ENCODE measurements at places on chromosomes 3 and 15. TPM values are rescaled to one million over a fixed set of nuclear protein-coding genes. Genes with fewer than 3 reads are reported as not detected.

GP5 gene
- total RNA-seq = 0.14 TPM

NOX5 gene
- total RNA-seq = 0.09 TPM

PAK6 gene
- total RNA-seq = not detected

GOLGA6L7 gene
- total RNA-seq = not detected

KLHL40 gene
- total RNA-seq = not detected

ZNF80 gene
- total RNA-seq = not detected

RCN2 gene
- total RNA-seq = 50.8 TPM

ELL3 gene
- 3.9 TPM for total RNA-seq

AZI2 gene
- total RNA-seq = 193 TPM

CCR5 gene
- not detected for total RNA-seq

Measured in smooth muscle cell of bladder (primary cell).